ENCODE measurements at places on chromosomes 7 and 10.

DNA sequence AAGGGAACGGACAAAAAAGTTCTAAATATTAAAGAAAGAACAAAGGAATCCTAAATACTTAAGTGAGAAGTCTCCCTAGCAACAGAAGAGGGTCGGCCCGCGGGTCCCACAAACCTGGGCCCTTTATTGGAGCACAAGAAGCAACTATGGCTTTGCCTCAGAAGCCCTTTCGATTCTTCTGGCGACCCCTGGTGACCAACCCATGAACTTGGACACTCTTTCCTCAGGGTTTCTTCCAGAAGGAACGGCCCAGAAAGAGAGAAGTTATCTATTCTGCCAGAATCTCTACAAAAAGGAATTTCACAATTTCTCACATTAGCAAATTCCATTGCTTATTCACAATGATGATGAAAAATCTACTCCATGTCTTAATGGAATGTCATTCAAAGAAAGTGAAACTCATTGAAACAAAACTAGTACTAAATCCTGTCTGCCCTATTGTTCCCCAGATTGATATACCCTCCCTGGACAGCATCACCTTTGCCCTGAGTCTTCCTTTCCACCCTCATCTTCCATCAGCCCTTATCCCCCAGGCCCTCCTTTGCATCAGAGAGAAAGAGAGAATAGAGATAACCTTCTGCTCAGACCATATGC, 43.7 kb downstream of the CPVL start:
- DNase-seq = peak; percentile 26

DNA sequence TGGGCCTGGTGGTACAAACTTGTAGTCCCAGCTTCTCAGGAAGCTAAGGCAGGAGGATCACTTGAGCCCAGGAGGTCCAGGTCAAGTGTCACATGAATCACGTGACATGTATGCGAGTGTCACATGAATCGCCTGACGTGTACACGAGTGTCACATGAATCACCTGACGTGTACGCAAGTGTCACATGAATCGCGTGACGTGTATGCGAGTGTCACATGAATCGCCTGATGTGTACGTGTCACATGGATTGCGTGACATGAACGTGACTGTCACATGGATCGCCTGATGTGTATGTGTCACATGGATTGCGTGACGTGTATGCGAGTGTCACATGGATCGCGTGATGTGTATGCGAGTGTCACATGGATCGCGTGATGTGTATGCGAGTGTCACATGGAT, 9.5 kb upstream of the ADARB2 start:
- no peak for DNase-seq

GRCh38 chr7:44661233-44661632, 54.8 kb downstream of the OGDH start:
- DNase-seq = no peak

GRCh38 chr7:120733143-120733542, 124.8 kb downstream of the TSPAN12 start:
- DNase-seq = no peak
